ENCODE measurements at places on chromosomes 13 and 19.

- no peak for DNase-seq
Measured at GRCh38 chr19:54373781-54374631, 9.3 kb upstream of the LAIR1 start.

GRCh38 chr13:43270130-43270830, 246.9 kb downstream of the DNAJC15 start:
- DNase-seq: no peak

- DNase-seq: peak; percentile 77
Measured at GRCh38 chr19:18589380-18590272, 1.0 kb downstream of the REX1BD start.

- DNase-seq: no peak
Measured at GRCh38 chr13:22939157-22939556, 241.6 kb upstream of the SGCG start.

DNA sequence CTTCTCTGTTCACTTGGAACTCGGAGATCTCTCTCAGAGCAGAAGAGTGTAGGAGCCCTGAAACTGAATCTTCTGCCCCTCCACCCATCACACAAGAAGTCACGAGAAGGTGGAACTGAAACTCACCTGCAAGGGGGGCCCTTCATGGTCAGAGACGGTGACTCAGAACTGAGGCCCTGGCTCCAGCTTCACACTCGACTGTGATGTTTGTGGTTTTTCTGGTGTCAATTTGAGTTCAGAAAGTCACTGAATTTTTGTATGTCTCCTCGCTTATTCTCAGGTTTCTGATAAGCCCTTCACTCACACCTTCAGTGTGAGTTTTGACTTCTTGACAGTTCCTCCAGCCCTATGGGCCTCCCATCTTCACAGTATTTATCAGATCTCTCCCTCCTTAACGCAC, 23.1 kb downstream of the SIGLEC5 start:
- no peak for DNase-seq

DNA sequence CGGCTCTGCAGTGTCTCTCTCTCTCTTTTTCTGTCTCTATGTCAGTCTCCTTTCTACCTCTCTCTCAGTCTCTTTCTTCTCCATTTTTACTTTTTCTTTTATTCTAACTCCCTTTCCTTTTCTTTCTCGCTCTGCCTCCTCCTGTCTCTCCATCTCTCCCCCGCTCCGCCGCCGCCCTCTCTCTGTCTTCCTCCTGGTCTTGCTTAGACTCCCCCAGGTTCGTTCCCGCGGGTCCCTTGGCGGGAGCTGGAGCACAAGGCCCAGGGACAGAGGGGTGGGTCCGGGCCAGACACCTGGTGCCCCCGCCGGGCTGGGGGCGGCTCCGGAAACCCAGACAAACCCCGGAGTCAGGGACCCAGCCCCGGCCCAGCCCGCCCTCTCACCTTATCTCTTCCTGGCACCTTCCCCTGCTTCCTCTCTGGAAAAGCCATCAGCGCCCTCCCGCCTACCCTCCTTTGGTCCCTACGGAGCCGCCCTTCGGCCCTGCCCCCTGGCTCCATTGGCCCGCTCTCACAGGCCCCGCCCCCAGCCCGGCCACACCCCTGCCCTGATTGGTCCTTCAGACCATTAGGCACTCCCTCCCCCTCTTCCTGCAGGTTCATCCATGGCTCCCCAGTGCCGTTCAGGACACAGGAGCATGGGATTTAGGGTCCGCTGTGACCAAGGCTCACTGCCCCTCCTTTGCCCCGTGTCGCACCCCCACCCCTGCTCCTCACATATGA, 15.4 kb upstream of the NOP53 start:
- DNase-seq: no peak

DNA sequence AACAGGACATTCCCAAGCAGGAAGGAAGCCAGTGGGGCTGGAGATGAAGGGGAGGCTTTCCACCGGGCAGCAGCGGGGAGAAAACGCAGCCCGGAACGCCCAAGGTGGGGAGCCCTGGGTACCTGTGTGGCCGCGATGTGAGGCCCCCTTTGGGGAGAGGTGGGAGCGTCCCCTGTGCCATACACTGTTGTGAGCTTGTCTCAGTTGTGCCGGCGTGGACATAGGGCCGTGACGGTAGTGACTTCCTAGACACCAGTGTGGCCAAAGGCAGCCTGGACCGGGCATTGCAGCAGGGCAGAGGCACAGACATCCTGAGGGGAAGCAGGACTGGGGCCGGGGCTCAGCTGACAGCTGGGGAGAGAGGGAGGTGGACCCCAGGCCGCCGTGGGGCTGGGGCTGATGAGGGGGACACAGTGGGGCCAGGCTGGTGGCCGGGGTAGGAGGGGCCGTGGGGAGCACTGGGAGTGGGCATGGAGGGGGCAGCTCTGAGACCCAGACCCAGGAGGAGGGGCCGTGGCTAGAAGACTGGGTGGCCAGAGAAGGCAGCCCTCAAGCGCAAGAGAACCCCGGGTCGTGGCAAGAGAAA, 38.5 kb upstream of the TFDP1 start:
- DNase-seq: no peak

GRCh38 chr19:40165362-40165937, 25.8 kb upstream of the MAP3K10 start:
- DNase-seq: no peak

GRCh38 chr13:83048419-83048818, 833.9 kb downstream of the SLITRK1 start:
- DNase-seq: no peak

DNA sequence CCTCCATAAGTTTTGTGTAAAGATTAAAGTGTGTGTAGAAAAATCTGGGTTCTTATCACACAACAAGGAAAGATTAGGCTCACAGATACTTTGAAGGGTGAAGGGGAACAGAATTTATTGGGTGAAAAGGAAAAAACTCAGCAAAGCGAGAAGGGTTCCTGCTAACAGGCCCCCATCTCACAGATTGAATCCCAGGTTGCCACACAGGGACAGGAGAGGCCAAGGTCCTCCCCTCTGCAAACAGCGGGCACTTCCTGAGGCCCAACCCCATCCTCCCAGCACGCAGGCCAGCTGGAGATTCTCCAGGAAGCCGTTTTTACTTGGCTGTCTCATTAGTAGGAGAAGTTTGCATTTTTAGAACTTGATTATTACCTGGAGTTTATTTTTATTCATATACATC, 15.2 kb upstream of the ERCC5 start:
- no peak for DNase-seq

- no peak for DNase-seq
Measured at GRCh38 chr13:42279986-42280385, 8.0 kb downstream of the AKAP11 start.

DNA sequence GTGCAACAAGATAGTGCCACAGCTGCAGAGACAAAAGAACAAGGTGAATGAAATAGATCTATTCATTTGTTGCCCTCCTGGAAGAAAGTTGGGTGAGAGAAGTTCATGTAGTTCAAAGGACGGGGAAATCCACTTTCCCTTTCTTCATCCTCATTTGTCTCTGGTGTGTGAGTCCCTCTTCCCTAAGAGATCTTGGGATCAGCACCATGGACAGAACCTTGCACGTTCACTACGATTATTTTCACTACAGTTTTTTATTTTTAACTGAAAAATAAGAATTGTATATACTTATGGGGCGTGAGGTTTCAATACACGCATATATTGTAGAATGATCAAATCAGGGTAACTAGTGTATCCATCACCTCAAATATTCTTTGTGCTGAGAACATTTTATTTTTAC, 29.2 kb downstream of the NLRP5 start:
- DNase-seq: no peak

DNA sequence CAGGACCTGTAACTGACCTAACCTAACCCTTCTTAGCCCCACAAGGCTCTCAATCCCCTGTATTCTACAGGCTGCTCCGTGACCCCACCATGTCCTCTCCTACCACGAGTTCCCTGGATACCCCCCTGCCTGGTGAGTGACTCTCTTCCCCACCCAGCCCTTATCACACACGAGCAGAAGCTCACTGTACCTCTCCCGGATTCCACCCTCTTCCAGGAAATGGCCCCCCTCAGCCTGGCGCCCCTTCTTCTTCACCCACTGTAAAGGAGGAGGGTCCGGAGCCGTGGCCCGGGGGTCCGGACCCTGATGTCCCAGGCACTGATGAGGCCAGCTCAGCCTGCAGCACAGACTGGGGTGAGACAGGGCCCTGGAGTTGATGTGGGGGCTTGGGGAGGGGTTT, 1.3 kb downstream of the NR1H2 start:
- no peak for DNase-seq

DNA sequence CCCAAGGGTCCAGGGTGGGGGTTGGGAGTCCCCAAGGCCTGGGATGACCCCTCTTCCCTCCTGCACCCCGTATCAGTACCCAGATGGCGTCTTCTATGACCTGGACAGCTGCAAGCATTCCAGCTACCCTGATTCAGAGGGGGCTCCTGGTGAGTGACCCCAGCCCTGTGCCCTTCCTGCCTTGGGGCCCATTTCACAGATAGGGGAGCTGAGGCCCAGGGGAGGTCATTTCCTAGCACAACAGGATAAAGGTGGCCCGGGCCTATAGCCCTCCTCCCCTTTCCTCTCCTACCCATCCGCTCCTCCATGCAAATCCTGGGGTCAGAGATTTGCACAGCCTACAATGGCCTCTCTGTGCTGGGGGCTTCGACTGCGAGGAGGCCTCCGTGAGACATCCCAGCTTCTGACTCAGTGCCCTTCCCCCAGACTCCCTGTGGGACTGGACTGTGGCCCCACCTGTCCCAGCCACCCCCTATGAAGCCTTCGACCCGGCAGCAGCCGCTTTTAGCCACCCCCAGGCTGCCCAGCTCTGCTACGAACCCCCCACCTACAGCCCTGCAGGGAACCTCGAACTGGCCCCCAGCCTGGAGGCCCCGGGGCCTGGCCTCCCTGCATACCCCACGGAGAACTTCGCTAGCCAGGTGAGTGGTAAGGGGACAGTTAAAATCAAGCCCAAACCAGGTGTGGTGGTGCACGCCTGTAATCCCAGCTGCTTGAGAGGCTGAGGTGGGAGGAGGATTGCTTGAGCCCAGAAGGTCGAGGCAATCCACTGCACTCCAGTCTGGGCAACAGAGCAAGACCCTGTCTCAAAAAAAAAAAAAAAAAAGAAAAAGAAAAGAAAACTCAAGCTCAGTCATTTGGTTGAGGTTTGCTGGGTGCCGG, 3.9 kb downstream of the SPIB start:
- DNase-seq: no peak

- no peak for DNase-seq
Measured at GRCh38 chr13:80430561-80430960, 89.6 kb upstream of the SPRY2 start.

- no peak for DNase-seq
Measured at GRCh38 chr19:18771328-18772242, 19.5 kb downstream of the COMP start.

DNA sequence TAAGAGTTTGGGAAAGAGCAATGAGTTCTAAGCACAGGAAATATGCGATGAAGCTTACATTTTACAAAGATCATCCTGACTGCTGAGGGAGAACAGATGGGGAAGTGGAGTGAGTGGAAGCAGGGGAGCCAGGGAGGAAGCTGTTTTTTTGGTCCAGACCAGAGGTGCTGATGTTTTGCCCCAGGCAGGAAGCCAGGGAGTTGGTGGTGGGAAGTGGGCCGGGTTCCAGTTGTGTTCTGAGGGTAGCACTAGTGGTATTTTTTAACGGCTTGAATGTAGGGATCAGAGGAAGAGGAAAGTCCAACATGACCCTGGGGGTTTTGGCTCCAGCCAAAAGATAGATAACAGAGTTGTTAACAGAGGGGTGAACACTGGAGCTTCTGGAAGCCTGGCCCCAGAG, 20.7 kb upstream of the OLFM4 start:
- no peak for DNase-seq

- peak; percentile 46 for DNase-seq
Measured at GRCh38 chr19:38850976-38851621, 1.3 kb upstream of the HNRNPL start.

- peak; percentile 80 for DNase-seq
Measured at GRCh38 chr13:30307194-30307970, at the start of gene KATNAL1. Gene KATNAL1 (minus strand): TSS chr13:30307551. CDS start chr13:30283777, 23,774 bp downstream.

- no peak for DNase-seq
Measured at GRCh38 chr13:29817604-29818378, 32.6 kb downstream of the UBL3 start.

- DNase-seq: no peak
Measured at GRCh38 chr13:23985839-23986238, 88.5 kb upstream of the C1QTNF9B start.

- DNase-seq: no peak
Measured at GRCh38 chr13:106369091-106369490, 166.4 kb downstream of the EFNB2 start.

DNA sequence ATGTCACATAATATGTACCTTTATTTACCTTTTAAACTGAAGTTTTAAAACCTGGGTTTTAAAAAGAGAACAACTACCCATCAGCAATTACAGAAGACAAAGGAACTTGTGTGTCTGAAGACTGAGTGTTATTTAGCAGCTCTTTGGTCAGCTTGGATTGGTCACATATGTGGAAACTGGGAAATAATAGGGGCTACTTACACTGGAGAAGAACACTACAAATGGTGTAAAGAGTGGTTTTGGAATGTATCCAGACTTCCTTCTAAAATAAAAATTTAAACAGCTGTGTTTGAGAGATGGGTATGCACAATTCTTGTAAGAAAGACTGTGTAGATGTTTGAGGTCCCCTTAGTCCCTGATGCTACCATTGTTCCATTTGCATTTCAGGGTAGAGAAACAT, 13.3 kb downstream of the TNFRSF19 start:
- no peak for DNase-seq

DNA sequence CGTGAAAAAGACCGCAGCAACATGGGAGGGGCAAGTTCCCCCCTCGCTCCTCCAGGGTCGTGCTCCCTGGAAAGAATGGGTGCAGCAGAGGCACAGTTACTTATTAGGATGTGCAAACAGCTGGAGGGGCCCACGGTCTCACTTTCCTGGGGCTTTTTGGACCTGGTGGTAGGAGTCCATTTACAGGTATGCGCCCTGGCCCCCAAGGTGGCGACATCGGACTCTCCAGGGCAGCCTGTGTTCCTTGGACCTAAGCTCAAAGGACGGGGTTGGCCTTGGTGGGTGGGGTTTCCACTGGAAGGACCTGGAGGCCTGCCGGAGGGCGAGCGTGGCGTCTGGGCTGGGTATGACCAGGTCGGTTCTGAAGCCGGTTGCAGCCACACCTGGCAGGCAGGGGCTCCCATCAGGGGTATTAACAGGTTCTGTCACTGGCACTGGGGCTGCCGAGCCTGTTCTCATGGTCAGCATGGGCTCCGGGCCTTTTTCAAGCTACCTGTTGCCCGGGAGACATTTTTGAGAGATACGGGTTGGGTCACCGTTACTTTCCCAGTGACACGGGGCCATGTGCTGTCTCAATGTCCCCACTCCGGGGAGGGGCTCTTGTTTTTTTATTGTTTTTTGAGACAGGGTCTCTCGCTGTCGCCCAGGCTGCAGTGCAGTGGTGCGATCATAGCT, 5.9 kb downstream of the ZFR2 start:
- no peak for DNase-seq

DNA sequence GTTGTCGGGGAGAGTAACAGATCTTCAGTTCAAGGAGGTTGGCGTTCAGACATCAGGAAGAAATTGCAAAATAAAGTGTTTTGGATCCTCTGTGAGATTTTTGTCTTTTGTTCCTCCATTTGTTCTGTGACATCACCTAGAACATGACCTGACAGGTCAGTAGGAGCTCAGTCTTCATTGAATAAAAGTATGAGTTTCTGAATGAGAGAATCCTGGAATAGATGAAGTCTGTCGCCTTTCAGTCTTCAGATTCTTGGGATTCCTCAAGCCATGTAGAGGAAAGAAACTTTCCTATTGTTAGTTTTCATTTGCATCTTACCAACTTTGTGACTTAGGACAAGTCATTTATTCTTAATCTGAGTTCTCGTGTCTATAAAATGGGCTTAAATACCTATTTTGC, 14.4 kb downstream of the ARHGAP35 start:
- no peak for DNase-seq

- DNase-seq: no peak
Measured at GRCh38 chr13:108315273-108315672, 45.8 kb downstream of the TNFSF13B start.

- DNase-seq: no peak
Measured at GRCh38 chr19:5968431-5969373, 9.2 kb downstream of the RANBP3 start.

All from CD4-positive, alpha-beta memory T cell (primary cell).